ENCODE measurements at places on chromosomes 7 and 10.

DNA sequence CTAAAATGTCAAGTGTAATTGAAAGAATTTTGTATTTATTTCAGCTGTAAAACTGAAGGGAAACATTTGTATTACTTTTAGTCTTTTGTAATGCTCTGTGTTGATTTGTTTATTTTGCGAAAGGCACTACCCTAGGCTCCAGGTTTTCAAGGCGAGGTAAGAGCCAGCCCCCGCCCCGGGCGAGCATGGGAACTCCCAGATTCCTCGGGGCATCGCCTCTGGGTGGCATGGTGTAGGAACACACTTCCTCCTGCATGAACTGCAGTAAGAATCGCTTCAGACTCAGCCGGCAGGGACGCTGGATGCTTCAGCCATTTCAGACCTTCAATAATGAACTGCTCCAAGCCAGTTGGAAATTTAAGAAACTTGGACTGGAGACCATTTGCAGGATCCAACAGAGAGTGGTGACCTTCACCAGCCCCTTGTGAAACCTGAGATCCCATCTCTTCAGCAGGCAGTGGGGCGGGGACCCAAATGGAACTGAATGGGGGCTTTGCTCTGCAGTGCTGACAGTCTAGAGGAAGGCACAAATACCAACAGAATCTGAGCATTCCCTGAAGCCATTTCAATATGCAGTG lies 544.3 kb upstream of the MGMT start:
- no peak for DNase-seq

DNA sequence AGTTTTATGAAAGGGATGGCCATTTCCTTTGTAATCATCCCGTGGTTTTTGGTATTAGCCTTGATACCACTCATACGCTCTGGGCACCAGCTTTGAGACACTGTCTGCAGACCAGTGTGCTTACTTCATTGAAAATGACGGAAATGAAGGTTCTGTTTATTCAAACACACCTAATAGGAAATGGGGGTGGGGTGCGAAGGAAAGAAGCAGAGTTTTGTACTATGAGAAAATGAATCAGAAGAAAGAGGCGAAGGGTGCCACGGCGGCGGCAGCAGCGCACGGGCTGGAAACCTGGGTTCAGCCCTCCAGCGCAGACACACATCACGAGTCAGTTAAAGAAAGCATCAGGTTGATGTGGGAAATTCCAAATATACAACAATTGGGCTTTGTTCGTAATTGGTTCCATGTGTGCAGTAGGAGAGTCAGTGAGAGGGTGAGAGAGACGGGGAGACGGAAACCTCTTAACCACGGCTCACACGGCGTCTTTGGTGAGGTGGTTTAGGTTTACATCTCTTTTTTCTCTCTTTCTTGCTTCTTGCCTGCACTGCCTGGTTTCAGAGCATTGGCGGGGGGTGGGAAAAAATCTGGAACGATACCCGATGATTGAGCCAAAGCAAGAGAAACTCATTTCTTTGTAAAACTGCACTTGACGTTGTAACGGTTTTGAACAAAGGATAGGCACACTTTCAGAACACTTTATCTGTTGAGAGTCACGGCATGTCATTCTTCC lies 321.2 kb downstream of the FRMD4A start:
- DNase-seq = peak; percentile 56

- DNase-seq = no peak
These were observed 10.1 kb downstream of the CALHM2 start for GRCh38 chr10:103442031-103442461.

GRCh38 chr10:12661671-12662070 lies 312.3 kb downstream of the CAMK1D start:
- no peak for DNase-seq

DNA sequence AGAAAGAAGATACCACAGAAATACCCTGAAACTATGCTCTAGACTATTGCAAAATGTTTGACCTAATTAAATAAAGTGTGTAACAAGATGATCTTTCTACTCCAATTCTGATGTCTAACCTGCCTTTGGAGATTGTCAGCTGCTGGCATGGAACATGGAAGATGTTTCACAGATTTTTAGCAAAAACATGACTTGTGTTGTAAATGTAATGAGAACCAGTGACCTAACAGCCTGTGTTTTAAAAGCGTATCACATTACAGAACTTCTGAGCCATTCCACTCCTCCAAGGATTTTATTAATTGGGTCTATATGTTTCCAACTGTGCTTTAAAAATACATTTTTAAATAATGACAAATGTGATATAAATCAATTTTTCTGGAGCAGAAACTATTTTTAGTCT lies 526.3 kb upstream of the SEMA3D start:
- DNase-seq = no peak

GRCh38 chr10:23079700-23080099 lies 15.7 kb upstream of the MSRB2 start:
- DNase-seq = no peak

- DNase-seq = no peak
These were observed 17.6 kb downstream of the SLC26A4 start for GRCh38 chr7:107678110-107678753.

GRCh38 chr7:122040147-122040546 lies 103.9 kb downstream of the AASS start:
- DNase-seq = no peak

DNA sequence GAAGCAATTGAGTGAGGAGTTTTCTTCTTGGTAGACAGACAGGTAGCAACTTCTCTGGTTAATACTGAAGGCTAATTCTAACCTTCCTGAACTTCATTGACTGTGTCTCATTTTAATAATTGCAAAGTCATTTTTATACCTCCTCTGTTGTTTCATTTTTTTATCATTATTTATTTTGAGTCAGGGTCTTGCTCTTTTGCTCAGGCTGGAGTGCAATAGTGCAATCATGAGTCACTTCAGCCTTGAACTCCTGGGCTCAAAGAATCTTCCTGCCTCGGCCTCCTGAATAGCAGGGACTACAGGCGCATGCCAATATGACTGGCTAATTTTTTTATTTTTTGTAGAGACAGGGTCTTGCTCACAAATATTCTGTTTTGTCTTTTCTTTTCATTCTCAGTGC lies 45.4 kb downstream of the APBB1IP start:
- DNase-seq = no peak

- no peak for DNase-seq
These were observed 8.7 kb upstream of the SP8 start for GRCh38 chr7:20795361-20795760.

GRCh38 chr7:84495128-84495527 lies 300.5 kb upstream of the SEMA3A start:
- DNase-seq = no peak

DNA sequence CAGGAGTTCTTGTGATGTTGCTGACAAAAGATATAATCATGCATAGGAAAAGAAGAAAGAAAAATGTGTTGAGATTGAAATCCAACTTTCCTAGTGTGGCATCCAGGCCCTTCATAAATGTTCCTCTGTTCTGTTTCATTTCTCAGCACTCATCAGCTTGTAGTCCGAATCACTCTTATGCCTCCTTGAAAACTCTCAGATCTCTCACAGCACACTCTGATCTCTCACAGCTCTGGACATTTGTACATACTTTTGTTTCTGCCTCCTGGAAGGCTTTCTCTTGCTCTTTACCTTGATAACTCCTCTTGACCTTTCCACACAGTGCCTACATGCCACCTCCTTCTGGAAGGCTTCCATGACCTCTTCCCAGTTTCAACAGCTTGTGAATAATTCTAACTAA lies 409.0 kb upstream of the LRRN3 start:
- no peak for DNase-seq

DNA sequence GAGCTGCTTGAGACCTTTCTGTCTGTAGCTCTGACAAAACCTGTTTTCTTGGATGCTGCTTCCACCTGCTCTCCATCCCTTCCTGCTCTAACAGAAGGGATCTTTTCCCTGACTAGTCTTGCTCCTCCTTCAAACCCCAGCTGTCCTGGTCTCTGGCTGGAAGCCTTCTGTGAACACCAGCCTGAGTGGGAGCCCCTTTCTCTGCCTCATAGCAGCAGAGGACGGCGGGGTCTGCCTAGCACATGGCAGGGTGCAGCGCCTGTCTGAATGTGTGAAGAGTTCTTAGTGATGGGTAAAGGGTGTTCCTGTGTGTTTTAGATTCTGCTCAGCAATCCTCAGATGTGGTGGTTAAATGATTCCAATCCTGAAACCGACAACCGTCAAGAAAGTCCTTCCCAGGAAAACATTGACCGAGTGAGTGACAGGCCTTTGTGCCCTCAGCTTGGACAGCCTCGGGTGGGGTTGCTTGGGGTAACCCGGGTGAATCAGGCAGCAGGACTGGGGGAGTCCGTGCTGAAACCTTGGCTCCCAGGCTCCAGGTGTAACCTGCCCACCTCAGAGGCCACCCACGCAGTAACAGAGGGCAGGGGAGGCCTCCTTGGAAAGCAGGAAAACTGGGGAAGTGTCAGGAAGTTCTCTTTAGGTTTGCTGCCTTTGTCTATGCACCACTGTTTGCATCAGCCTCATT lies 34.1 kb downstream of the NUB1 start:
- DNase-seq = no peak

All from stimulated activated CD8-positive, alpha-beta memory T cell treated with anti-CD3 and anti-CD28 coated beads, Interleukin-7, amount 100 ng/mL, for 48 hours (primary cell).